ENCODE measurements at places on chromosomes 5 and 9.

DNA sequence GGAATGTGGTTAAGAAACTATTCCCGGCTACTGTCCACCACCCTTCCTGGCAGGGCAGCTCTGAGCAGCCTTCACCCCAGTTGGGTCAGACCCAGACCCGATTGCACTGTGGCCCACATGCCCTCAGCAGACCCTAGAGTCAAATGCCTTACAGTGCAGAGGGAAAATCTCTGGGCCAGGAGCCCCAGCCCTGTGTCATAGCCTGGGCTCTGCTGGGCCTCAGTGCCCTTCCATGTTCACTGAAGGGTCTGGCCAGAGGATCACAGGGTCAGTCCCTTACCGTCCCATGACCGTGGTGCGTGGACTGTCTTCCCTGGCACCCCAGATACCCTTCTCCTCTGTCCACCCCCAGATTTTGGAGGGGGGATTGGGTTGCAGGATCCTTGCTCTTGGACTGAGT, 73.5 kb upstream of the COL5A1 start:
- DNase-seq: no peak

- DNase-seq: no peak
Measured at GRCh38 chr5:57698086-57698485, 215.5 kb upstream of the ACTBL2 start.

- peak; percentile 72 for DNase-seq
Measured at GRCh38 chr5:91266184-91266705, 116.9 kb downstream of the ARRDC3 start.

DNA sequence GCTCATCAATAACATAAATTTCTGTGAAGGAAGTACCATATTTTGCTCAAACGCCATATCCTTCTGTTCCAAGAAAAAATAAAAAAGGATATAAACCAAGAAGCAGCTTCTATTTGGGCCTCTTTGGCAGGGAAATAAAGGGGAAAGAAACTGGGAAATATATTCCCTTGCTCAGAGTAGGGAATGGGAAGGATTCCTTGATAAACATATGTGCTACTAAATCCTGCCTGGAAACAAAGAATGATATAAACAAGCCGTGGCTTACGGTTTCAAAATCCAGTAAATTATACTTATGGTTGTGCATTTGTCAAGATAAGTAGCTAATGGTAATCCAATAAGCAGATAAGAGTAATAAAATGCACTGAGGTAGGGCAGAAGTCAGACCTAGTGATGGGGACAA, 481.6 kb downstream of the NTRK2 start:
- DNase-seq: no peak

DNA sequence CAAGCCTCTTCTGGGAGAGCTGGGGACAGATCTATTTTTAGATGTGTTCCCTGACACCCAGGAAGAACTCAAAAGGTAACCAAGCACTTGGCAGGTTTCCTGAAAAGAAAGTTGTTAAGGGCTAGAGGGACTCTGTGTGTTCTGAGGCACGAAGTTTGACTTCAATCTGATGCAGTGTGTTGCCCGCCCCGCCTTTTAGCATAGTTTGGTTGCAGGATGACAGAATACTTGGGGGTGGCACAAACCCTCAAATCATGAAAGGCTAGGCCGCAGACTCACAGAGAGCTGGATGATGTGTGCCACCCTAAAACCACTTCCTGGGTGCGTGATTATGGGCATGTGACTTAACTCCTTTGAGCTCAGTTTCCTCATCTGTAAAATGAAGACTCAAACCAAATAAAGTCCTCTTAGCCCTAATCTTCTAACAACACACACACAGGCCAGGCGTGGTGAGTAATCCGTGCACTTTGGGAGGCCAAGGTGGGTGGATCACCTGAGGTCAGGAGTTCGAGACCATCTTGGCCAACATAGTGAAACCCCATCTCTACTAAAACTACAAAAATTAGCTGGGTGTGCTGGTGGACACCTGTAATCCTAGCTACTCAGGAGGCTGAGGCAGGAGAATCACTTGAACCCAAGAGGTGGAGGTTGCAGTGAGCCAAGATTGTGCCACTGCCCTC, 12.8 kb upstream of the NDFIP1 start:
- DNase-seq: no peak

- peak; percentile 91 for DNase-seq
Measured at GRCh38 chr5:102681403-102681983, 73.6 kb upstream of the PAM start.

DNA sequence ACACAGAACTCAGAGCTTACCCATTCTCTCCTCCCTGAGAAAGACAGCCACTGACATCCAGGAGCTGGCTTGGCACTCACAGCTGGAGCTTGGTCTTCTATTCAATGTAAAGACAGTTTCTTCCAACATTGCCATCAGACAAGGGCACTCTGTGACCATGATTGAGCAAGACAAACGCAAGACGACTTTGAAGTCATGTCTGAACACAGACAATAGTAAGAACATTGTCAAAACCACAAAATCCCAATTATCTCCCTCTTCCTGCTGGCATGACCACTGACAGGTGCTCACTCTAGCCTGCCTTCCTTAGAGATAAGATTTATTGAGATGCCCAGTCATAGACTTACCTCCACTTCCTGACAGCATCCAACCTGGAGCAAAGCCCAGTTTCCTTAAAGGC, 328.0 kb downstream of the MSX2 start:
- DNase-seq: no peak

- no peak for DNase-seq
Measured at GRCh38 chr9:122129969-122130368, 29.6 kb downstream of the NDUFA8 start.

DNA sequence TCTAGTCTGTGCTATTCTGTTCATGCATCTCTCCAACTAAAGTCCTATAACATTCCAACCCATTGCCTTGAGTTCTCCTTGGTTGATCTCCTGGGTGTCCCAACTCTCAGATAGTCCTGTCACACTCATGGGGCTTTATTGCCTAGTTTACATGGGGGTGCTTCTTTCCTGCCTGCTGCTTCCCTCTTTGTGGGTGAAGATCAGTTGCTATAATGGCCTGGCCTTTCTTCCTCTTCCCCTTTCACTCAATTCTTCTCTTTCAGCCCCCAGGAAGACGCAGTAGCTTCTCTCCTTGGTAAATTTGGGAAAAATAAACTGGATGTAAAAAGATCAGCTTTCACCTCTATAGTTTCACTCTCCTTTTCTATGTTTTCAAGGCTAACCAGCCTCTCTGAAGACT, 66.5 kb downstream of the PTCD2 start:
- no peak for DNase-seq

DNA sequence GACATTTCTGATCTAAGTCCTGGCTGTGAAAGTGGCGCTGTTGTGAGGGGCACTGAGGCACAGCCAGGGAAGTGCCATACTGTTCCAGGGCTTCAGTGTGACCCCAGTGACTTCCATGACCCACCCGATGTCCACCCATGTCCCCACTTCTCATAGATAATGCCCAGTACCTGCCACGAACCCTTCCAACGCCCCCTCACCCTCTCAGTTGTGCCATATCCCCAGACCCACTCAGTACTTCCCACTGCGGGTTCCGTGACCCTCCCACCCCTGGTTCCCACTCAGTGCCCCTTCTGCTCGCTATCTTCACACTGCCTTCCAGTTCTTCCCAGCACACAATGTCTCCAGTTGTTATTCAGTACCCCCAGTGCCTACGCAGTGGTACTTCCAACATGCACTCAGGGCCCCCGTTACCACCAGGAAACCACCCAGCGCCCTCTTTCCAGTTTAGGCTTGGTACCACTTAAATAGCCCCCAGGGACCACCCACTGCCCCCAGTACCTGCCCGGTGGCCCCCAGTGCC, 30.7 kb upstream of the PSD2 start:
- DNase-seq: no peak

GRCh38 chr5:115349001-115349817, 52.8 kb upstream of the CCDC112 start:
- peak; percentile 92 for DNase-seq

GRCh38 chr9:99056186-99056585, 48.7 kb upstream of the TGFBR1 start:
- no peak for DNase-seq

GRCh38 chr9:133201424-133202144, 7.5 kb downstream of the OBP2B start:
- DNase-seq: no peak

- DNase-seq: no peak
Measured at GRCh38 chr9:123753669-123754258, 176.2 kb downstream of the DENND1A start.

DNA sequence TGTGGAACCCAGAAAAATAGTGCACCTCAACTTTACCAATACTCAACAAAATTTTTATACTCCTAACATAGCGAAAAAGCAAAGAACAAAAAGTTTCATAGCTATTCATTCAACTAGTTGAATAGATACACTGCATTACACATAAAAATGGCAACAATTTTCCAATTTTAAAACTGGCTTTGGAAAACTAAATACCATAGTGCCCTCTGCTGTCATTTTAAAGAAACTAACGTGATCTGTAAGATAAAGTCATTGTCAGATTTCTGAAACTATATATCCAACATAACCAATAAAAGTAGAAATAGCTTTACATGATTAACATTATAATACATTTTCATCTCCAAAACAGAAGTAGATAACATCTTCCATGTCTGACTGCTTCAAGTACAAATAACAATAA, 31.6 kb downstream of the DTWD2 start:
- DNase-seq: peak; percentile 51

DNA sequence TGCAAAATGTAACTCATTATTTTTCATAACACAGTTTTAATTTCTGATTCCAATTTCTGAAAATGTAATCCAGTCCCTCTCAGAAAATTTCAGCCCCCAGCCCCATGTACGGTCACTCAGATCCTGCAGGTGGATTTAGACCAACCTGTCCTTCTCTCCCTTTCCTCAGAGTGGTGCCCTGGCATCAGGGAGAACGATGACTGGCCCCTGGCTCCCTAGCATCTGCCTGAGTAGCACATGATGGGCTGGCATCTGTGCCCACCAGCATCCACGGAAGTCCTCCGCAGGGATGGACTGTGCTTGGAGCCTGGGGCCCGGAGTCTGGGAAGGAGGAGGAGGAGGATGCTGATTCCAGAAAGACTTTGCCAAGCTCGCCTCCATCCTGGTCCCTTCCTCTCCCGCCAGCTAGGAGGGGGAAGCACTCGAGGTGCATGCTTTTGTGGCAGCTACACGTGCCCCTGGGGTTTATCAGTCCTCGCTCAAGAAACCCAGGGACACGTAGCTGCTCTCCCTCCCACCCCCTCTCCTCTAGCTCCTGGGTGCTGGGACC, 54.4 kb upstream of the RUFY1 start:
- no peak for DNase-seq

GRCh38 chr5:103587185-103587748, 24.7 kb upstream of the NUDT12 start:
- DNase-seq: peak; percentile 74

DNA sequence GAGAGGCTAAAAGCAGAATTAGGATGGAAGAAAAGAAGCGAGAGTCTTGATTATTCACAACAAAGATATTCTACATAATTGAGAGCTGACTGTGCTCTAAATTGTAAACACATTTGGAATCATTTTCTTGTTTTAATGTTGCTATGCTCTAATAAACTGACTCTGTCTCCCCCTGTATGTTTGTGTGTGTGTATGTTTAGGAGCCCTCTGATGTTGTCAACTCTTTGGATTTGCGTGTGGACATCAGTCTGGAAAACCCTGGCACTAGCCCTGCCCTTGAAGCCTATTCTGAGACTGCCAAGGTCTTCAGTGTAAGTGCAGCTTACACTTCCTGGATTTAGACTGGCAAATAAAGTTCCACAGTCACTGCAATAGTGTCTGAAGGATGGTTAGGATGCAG, 37.8 kb downstream of the MOCS2 start:
- peak; percentile 13 for DNase-seq

GRCh38 chr5:145984072-145984471, 47.7 kb downstream of the SH3RF2 start:
- DNase-seq: no peak

- DNase-seq: no peak
Measured at GRCh38 chr9:113873926-113874325, 2.2 kb upstream of the ZNF618 start.

DNA sequence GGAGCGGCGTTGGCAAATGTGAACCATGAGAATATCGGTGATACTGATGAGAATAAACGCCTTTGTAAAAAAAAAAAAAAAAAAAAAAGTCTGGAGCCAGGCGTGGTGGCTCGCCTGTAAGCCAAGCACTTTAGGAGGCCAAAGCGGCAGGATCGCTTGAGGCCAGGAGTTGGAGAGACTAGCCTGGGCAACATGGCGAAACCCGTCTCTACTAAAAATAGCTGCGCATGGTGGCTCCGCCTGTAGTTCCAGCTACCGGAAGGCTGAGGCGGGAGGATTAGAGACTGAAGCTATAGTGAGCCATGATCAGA, 425 bp upstream of the NFX1 start:
- no peak for DNase-seq

DNA sequence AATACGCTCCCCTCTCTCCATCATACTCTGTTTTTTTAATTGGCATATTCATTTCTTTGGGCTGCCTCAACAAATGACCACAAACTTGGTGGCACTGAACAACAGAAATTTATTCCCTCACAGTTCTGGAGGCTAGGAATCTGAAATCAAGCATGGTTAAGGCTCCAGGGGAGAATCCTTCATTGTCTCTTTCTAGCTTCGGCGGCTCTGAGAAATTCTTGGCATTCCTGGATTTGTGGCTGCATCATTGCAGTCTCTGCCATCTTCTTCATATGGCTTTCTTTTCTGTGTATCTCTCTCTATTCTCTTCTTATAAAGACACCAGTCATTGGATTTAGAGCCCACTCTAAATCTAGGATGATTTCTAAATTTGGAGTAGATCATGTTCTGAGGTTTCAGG, 10.9 kb upstream of the SLC24A2 start:
- no peak for DNase-seq

DNA sequence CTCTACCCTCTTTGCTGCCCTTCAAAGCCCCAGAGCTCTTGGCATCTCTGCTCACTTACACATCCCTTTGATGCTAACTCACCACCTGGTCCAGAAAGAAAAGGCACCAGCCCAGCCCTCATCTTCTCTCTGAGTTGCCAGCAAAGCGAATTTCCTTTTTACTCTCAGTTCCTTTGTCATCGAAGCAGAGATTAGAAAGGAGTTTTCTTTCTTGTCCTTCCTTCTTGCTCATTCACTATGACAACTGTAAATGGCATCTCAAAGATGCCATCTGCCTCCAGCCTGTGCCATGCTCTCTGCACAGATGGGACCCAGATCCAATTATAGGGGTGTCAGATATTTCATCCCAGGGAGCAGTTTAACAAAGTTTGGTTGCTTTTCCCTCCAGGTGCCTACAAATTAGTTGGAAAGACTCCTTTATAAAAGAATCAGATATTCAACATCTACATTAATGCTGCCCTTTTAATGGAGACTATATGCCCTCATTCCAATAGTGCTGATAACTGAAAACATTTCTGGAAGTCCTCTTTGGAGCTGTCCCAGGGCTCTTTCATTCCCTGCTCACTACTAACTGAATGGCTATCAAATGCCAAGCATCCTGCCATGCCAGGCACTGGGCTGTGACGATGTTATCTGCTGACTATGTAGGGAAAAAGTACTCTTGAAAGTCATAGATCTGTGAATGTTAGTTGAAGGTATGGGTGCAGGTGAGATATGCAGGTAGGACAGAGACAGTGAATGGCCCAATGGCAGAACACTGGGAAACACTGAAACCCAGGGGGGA, 58.9 kb downstream of the SUSD1 start:
- no peak for DNase-seq

DNA sequence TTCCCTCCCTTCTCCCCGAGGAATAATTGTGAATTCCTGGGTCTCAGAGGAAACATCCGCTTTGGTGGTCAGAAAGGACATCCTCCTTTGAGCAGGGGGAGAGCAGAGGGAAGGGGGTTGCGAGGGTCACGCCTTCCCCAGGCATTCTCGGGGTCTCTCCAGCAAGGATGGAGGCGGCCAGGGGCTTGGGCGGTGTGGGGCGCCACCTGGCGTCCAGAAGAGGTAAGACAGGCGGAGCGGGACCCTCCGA, 129.1 kb downstream of the KCNIP1 start:
- no peak for DNase-seq

GRCh38 chr5:135031813-135032694, 2.0 kb downstream of the PITX1 start:
- no peak for DNase-seq
